ENCODE measurements at places on chromosomes 11 and 22.

GRCh38 chr11:114163830-114164401 lies 104.4 kb downstream of the ZBTB16 start:
- no peak for DNase-seq

DNA sequence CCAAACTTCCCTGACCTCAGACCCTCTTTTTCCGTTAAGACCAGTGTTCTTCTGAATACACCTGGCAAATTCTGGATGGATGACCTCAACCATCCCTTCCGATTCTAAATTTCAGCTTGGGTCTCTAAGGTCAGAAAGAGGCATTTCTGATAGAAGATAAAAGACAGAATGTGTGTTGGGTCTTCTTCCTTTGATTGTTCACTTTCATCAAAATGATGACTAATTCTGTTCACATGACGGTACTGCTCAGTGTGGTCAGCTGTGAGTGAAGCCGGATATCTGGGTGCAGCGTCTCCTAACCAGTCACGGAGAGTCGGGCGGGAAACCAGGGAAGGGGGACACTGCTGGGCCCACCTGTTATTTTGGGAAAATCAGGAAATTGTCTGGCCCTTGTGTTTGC lies 151.6 kb upstream of the NAV2 start:
- DNase-seq: no peak

DNA sequence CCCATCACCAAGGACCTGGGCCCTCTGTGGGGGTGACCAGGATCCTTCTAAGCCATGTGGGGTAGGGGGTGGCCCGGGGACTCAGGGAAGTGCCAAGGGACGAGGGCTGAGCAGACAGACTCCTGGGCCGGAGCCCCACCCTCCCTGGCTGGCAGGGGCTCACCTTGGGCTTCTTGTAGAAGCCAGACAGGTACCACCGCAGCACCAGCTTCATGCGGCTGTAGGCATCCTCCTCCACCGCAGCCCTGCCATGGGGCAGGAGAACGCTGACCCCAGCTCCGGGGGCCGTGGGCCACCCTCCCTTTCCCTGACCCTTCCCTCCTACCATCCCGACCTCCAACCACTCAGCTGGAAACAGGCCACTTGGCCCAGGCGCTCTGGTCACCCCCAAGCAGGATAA lies 45.9 kb upstream of the CARS1 start:
- no peak for DNase-seq

GRCh38 chr22:49334976-49335375 lies 492.7 kb downstream of the BRD1 start:
- no peak for DNase-seq

- DNase-seq: no peak
These were observed 42.9 kb upstream of the DAGLA start for GRCh38 chr11:61637277-61637676.
